Activated naive CD4-positive, alpha-beta T cell treated with anti-CD3 and anti-CD28 coated beads for 36 hours (primary cell): ENCODE measurements at places on chromosomes 1 and 21. TPM values are rescaled to one million over a fixed set of nuclear protein-coding genes. Genes with fewer than 3 reads are reported as not detected.

LIPI gene
- total RNA-seq, result not detected

DNA sequence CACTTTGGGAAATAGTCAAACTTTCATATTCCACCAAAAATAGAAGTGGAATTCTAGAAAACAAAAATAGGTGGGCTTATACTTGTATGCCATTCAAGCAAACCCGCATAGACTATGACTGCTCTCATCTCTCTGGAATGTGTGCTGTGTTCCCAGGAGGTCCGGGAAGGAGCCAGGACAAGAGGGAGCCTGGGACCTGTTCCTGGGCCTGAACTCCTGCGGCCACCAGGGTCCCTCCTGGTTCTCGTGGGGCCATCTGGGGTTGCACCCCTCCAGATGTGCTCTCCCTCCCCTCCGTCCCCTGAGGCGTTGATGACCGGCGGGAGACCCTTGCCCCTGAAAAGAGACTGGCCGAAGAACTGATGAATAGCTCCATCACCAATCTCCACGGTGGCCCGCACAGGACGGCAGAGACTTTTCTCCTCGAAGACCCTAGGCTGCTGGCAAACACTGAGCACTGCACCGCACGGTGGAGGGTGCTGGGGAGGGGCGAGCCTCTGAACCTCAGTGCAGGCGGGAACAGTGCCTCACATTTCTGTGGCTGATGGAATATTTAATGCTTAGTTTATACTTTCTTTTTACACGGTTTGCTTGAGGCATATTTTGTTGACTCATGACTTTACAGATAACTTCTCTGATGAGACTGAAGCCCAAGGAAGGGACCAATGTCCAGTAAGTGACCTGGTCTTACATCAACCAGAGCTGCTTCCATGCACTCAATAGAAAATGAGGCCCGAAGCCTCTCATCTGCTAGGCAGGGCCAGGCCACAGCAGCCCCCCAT lies 9.6 kb upstream of the ADARB1 start:
- no peaks in the 10 kb centered on the region for H3K4me1 ChIP-seq
- H3K36me3 ChIP-seq, result no peaks in the 10 kb centered on the region
- no peak for DNase-seq
- no peaks in the 10 kb centered on the region for H3K27me3 ChIP-seq
- H3K4me3 ChIP-seq, result no peak overlapping the region

GRCh38 chr21:33125680-33126375 lies 55.9 kb downstream of the OLIG1 start:
- H3K27me3 ChIP-seq, result no peaks in the 10 kb centered on the region
- no peak overlapping the region for H3K4me3 ChIP-seq
- peaks cover 4% of the 10 kb centered on the region for H3K4me1 ChIP-seq
- no peaks in the 10 kb centered on the region for H3K36me3 ChIP-seq
- no peak overlapping the region for H3K27ac ChIP-seq
- no peak for DNase-seq

- no peaks in the 10 kb centered on the region for H3K36me3 ChIP-seq
- peaks cover 4% of the 10 kb centered on the region for H3K4me1 ChIP-seq
- H3K4me3 ChIP-seq, result no peak overlapping the region
- no peak overlapping the region for H3K27ac ChIP-seq
- DNase-seq, result no peak
These were observed 69.4 kb upstream of the ROR1 start for GRCh38 chr1:63704443-63704842.

C1QA gene
- total RNA-seq, result not detected

- H3K27ac ChIP-seq, result peak overlapping the region; percentile 99
- peaks cover 34% of the 10 kb centered on the region for H3K36me3 ChIP-seq
- DNase-seq, result peak; percentile 63
- peak overlapping the region; percentile 88 for H3K4me3 ChIP-seq
- H3K27me3 ChIP-seq, result no peaks in the 10 kb centered on the region
These were observed 655 bp downstream of the USF1 start for GRCh38 chr1:161044908-161045735.

- H3K4me1 ChIP-seq, result peaks cover 47% of the 10 kb centered on the region
- no peak overlapping the region for H3K27ac ChIP-seq
- H3K4me3 ChIP-seq, result no peak overlapping the region
- DNase-seq, result no peak
- H3K36me3 ChIP-seq, result peaks cover 19% of the 10 kb centered on the region
- no peaks in the 10 kb centered on the region for H3K27me3 ChIP-seq
These were observed 1.8 kb upstream of the COA6 start for GRCh38 chr1:234371414-234371813.

- no peaks in the 10 kb centered on the region for H3K4me1 ChIP-seq
- no peaks in the 10 kb centered on the region for H3K27me3 ChIP-seq
- H3K27ac ChIP-seq, result no peak overlapping the region
- H3K4me3 ChIP-seq, result no peak overlapping the region
These were observed 407.5 kb downstream of the SMYD3 start for GRCh38 chr1:246099570-246099969.

GRCh38 chr1:18635891-18636595 lies 5.4 kb downstream of the PAX7 start:
- H3K27me3 ChIP-seq, result peaks cover 89% of the 10 kb centered on the region
- peak; percentile 35 for DNase-seq
- no peak overlapping the region for H3K27ac ChIP-seq
- H3K4me1 ChIP-seq, result peaks cover 51% of the 10 kb centered on the region
- H3K4me3 ChIP-seq, result no peak overlapping the region

DNA sequence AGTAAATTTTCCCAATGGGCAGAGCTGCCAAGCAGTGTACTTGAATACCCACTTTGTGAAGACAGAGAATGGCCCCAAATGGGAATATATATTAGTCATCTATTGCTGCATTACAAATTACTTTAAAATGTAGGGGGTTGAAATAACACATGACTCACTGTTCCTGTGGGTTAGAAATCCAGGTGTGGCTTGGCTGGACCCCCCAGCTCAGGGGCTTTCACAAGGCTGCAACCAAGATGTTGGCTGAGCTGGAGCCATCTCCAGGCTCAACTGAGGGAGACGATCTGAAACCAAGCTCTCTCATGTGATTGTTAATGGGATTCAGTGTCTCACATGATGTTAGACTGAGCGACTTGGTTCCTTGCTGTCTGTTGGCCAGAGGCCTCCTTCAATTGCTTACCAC lies 33.4 kb upstream of the ARHGAP29 start:
- H3K27me3 ChIP-seq, result peaks cover 30% of the 10 kb centered on the region
- H3K4me1 ChIP-seq, result no peaks in the 10 kb centered on the region
- no peak overlapping the region for H3K27ac ChIP-seq
- H3K4me3 ChIP-seq, result no peak overlapping the region
- H3K36me3 ChIP-seq, result no peaks in the 10 kb centered on the region

- peak overlapping the region; percentile 36 for H3K27ac ChIP-seq
- H3K27me3 ChIP-seq, result no peaks in the 10 kb centered on the region
- H3K36me3 ChIP-seq, result no peaks in the 10 kb centered on the region
- H3K4me1 ChIP-seq, result peaks cover 8% of the 10 kb centered on the region
- no peak overlapping the region for H3K4me3 ChIP-seq
These were observed 24.8 kb downstream of the S100A6 start for GRCh38 chr1:153510984-153511410.

DNA sequence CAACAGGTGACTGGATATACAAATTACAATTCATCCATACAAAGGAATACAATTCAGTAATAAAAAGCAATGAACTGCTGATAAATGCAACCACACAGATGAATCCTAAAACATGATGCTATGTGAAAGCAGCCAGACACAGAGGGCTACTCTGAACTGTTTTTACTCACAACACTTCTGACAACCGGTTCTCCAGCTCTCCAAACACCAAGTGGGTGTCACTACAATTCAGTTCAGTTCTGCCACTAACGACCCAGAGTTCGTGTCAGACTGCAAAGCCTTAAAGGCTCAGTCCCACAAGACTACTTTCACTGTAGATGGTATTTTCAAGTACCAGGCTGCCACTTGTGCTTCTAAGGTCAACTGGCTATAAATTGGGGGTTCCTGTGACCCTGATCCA lies 119.4 kb downstream of the SLC16A1 start:
- no peaks in the 10 kb centered on the region for H3K27me3 ChIP-seq
- no peak for DNase-seq
- no peak overlapping the region for H3K4me3 ChIP-seq
- H3K36me3 ChIP-seq, result no peaks in the 10 kb centered on the region

ERO1B gene
- total RNA-seq, result 2.5 TPM

- H3K4me1 ChIP-seq, result peaks cover 20% of the 10 kb centered on the region
- H3K27me3 ChIP-seq, result peaks cover 5% of the 10 kb centered on the region
- peak overlapping the region; percentile 68 for H3K27ac ChIP-seq
- H3K4me3 ChIP-seq, result peak overlapping the region; percentile 65
- H3K36me3 ChIP-seq, result no peaks in the 10 kb centered on the region
These were observed 72.8 kb downstream of the PLEKHA6 start for GRCh38 chr1:204286831-204287421.

- H3K27me3 ChIP-seq, result no peaks in the 10 kb centered on the region
- H3K4me1 ChIP-seq, result peaks cover 2% of the 10 kb centered on the region
- no peaks in the 10 kb centered on the region for H3K36me3 ChIP-seq
- DNase-seq, result no peak
These were observed 20.6 kb upstream of the TRAPPC10 start for GRCh38 chr21:43991447-43991991.

GRCh38 chr1:214321705-214322453 lies 40.9 kb downstream of the SMYD2 start:
- no peaks in the 10 kb centered on the region for H3K4me1 ChIP-seq
- H3K36me3 ChIP-seq, result peaks cover 22% of the 10 kb centered on the region
- H3K27ac ChIP-seq, result no peak overlapping the region
- H3K27me3 ChIP-seq, result no peaks in the 10 kb centered on the region

DNA sequence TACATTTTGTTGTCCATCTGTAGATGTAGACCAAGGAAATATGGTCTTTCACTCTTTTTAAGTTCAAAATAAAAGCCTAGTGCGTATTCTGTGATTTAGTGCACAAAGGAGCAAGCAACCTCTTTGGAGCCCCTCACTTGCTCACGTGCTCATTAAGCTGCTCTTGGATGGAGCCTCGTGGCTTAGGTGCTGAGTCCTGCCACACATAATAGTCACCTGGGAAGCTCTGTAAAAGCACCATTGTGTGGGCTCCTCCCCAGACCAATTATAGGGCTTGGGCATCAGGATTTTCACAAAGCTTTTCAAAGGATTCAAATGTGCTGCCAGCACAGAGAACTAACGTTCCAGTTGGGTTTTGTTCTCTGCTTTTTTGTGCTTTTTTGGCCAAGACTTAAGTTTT lies 85.0 kb downstream of the PCP4 start:
- H3K4me3 ChIP-seq, result no peak overlapping the region
- H3K27me3 ChIP-seq, result no peaks in the 10 kb centered on the region
- no peak overlapping the region for H3K27ac ChIP-seq
- H3K36me3 ChIP-seq, result no peaks in the 10 kb centered on the region
- H3K4me1 ChIP-seq, result no peaks in the 10 kb centered on the region

KRTAP11-1 gene
- not detected for total RNA-seq

RGS8 gene
- not detected for total RNA-seq

DNA sequence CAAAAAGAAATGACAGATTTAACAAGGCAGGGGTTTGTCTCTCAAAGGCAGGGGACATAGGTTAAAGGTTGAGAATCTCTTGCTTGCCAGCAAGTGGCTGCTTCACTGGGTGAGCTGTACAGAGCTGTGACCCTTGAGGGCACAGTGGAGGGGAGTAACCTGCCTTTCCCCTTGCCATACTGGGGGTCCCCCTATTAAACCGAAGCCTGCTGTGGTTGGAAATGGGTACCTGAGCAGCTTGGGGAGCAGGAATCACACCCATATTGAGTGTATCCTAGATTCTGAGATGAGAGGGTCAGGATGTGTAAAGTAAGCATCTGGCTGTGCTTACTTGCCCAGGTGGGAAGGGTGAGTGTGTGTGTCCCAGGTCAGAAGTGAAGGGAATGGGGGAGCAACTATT lies 31.8 kb downstream of the WNT4 start:
- H3K27ac ChIP-seq, result no peak overlapping the region
- peaks cover 3% of the 10 kb centered on the region for H3K36me3 ChIP-seq
- peaks cover 12% of the 10 kb centered on the region for H3K4me1 ChIP-seq
- no peak overlapping the region for H3K4me3 ChIP-seq

DNA sequence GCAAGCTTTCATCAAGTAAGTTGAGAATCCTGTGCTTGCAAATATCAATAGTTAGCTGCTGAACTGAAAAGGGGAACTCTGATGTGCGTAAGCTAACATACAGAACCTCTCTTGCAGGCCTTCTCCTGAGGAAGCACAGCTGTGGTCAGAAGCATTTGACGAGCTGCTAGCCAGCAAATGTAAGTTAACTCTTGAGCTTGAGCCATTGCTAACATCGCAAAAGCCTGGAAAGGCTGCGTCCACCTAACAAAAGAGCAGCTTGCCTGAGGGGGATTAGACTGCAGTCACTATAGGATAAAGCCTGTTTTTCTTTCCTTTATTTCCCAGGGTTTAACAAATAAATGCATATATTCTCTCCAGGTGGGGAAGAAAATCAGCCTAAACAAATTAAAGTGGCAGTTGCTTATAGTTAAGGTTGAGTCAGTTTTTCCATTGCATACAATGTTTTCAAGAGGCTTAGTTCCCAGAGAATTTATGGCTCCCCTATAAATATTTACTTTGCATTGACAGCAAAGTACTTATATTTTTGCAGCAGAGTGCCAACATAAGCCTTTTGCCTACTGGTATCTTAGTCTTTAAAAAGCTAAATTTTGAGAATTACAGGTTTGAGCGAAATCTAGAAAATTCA lies 1.5 kb downstream of the RGS2 start:
- peaks cover 2% of the 10 kb centered on the region for H3K27me3 ChIP-seq
- peaks cover 5% of the 10 kb centered on the region for H3K36me3 ChIP-seq
- H3K4me1 ChIP-seq, result peaks cover 31% of the 10 kb centered on the region
- DNase-seq, result no peak

GRCh38 chr1:214143006-214143992 lies 137.7 kb upstream of the SMYD2 start:
- no peaks in the 10 kb centered on the region for H3K36me3 ChIP-seq
- no peak overlapping the region for H3K4me3 ChIP-seq
- no peak overlapping the region for H3K27ac ChIP-seq
- DNase-seq, result no peak

DNA sequence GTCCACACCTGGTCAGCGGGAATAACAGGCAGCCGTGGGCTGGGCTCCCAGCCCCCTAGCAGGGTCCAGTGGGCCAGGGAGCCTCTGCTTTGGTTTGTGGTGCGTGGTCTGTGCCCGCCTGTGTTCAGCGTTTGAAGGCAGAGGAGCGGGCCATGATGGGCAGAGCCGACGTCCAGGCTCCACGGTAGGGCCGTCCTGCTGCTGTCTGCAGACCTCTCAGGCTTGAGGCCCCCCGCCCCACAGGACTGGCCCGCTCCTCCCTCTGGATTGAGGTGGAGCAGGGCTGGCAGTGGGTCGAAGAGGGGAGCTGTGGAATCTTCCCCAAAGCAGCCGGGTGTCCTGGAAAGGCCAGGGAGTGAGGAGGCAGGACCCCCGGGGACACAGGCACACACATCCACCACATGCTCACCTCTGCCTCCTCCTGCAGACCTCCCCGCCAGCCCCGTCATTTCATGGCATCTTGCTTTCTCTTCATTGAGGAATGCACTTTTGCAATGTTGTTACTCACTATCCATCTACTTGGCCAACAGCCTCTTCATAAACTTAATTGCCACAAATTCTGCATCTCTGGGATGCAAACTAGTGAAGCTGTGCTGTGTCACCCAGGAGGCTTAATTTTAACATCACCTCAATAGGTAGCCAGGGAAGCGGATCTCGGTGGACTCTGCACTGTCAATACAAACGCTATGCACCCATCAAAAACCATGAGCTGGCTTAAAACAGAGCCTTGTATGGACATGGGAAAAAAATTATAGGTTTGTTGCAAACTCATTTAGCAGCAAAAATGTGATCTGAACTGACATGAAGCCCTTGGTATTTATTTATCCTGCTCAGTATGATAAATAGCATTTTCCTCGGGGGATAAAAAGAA lies 85.9 kb downstream of the PDE9A start:
- no peak for DNase-seq
- H3K4me1 ChIP-seq, result peaks cover 20% of the 10 kb centered on the region
- H3K4me3 ChIP-seq, result no peak overlapping the region
- H3K27me3 ChIP-seq, result no peaks in the 10 kb centered on the region

ALG14 gene
- total RNA-seq, result 4.1 TPM

- H3K27ac ChIP-seq, result no peak overlapping the region
- no peak overlapping the region for H3K4me3 ChIP-seq
- DNase-seq, result no peak
These were observed 107.3 kb downstream of the UCHL5 start for GRCh38 chr1:192951691-192952460.
